ENCODE measurements at places on chromosomes 6 and 20.

DNA sequence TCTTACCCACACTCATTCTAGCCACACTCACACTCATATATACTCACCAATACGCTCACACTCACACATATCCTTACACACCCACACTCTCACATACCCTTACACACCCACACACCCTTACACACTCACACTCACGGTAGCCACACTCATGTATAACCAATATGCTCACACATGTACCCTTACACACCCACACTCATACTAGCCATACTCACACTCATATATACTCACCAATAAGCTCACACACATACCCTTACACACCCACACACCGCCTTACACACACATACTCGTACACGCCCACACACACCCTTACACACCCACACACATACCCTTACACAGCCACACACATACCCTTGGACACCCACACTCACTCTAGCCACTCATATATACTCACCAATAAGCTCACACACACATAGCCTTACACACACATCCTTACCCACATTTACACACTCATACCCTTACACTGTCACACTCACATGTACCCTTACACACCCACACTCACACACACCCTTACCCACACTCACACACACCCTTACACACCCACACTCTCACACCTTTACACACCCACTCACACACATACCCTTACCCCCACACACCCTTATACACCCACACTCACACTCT, 192.5 kb upstream of the SNX9 start:
- DNase-seq = no peak

GRCh38 chr6:53825532-53826321, 30.9 kb downstream of the LRRC1 start:
- no peak for DNase-seq

GRCh38 chr6:129188795-129189194, 305.9 kb downstream of the LAMA2 start:
- no peak for DNase-seq

DNA sequence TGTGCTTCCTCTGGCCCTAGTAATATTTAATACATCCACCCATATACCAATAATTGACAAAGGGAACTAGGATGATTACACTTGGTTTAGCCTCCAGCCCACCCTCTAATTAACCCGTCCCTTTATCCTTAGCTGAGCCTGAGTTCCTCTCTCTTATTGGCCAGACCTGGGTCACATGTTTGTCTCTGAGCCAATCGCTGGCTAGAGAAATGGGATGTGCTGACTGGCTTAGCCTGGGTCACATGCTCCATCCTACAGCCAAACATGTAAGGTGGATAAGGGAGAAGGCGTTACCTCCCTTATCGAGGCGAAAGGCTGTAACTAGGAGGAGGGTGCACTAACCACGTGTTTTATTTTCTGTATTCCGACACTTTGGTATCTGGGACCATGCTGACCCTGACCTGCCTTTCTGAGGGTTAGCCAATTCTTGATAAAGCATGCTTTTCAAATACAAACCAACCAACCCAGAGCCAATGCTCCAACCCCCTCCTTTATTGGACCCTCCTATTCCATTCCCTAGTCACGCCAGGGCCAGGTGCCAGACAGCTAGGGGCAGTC, 262.7 kb downstream of the PREX1 start:
- no peak for DNase-seq

- DNase-seq = no peak
Observed at GRCh38 chr6:109383438-109383940, 1.2 kb upstream of the CD164 start.

- DNase-seq = no peak
Observed at GRCh38 chr6:167796192-167796981, 30.3 kb upstream of the AFDN start.

DNA sequence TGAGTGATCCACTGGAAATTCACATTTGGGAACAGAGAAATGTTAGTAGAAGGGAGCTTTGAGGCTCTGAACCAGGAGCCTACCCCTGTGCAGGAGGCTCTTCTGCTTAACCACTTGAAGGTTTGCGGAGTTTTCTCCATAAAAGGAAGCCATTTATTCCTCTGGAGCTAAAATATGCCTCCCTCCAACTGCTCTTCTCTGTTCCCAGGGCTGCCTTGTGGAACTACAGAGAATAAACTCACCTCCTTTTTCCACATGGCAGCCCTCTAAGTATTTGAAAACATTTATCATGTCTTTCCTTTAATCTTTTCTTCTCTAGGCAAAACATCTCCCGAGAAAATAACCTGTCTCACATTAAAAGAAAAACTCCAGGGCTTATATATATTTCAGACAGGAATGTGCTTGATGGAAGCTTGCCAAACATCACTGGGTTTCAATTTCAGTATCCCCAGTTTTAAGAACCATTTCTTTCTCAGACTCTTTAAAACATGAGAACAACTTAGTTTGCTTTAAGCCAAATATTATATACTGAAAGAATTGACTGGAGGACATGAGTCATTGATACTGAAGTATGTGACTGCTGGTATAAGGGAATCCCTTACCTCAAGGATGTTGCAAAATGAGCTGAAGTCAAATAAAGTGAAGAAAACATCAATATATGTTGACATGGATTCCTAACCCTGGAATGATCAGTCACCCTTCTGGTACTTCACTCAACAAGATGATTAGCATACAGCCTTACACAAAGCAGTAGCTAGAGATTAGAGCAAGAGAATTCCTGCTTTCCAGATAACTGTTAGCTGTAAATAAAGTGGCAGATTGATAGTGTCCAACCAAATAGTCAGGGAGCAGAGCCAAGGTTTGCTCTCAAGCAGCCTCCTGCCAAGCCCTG, 74.0 kb downstream of the ZBTB2 start:
- no peak for DNase-seq

GRCh38 chr6:108587258-108588059, 26.7 kb downstream of the FOXO3 start:
- DNase-seq = no peak

GRCh38 chr20:1959156-1959555, 34.7 kb downstream of the PDYN start:
- no peak for DNase-seq

DNA sequence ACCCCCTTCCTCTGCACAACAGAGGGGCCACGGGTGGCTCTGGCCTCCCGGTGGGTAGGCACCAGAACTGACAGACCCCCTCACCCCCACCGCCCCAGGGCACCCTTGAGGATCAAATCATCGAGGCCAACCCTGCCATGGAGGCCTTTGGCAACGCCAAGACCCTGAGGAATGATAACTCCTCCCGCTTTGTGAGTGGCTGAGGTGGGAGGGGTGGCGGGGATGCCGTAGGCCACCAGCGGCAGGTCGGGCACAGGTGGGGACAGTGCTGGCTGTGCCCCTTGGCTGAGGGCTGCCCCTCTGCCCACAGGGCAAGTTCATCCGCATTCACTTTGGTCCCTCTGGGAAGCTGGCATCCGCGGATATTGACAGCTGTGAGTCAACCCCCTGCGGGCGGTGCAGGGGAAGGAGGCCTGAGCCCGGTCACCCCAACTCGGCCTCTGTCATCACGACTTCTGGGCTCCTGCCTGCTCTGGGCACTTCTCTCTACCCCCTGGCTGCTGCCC, 29.1 kb downstream of the MYH7B start:
- DNase-seq = no peak

GRCh38 chr6:166005401-166005943, 162.2 kb downstream of the TBXT start:
- no peak for DNase-seq

DNA sequence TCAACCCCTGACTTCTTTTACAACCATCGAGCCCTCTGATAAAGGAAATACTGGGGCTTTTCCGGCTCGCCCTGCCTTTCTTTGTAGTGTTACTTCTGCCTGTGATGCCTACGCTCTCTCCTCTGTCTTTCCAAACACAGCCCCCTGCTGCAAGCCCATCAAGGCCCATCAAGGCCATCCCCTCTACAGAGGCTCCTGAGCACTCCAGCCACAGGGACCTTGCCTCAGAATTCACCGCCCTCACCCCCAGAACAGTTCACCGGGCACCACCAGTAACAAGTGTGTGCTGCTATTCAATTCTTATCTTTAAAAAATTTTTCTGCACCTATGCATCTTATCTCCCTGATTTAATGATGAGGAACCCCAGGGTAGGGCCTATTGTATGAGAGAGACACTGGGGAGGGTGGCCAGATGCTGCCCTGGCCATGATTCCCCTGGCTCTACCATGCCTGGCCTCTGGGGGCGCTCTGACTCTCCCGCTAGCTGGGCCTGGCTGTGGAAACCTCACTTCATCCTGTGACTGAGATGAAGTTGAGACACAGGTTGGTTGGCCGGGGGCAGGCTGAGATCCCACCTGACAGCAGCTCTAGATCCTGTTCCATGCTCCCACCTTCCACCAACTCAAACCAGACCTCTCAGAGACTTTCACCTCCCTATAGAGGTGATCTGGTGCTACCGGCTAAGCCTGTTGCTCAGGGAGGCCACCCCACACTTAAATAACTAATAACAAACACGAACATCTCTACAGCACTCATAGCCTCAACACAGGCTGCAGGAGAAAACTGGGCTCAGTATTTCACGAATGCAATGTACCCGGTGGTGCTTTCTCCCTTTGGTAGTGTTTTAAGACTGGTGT, 19.2 kb upstream of the GLP1R start:
- peak; percentile 52 for DNase-seq

DNA sequence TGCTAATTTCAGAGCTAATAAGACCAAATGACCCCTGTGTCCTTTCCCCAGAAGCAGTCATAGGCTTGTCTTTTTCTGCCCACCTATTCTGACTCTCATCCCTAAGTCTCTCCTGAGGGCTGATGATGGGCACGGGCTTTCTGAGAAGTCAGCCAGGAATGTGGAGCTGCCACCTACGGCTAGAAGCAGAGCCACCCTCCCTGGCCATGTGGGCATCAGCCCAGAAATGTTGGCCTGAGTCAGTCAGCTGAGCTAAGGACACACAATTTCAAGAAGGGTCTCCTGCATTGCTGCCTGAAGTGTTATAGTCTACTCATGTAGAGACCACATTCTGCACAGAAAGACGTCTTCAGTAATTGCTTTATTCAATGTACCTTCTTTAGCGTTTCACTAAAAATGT, 17.1 kb downstream of the MYLIP start:
- DNase-seq = no peak

DNA sequence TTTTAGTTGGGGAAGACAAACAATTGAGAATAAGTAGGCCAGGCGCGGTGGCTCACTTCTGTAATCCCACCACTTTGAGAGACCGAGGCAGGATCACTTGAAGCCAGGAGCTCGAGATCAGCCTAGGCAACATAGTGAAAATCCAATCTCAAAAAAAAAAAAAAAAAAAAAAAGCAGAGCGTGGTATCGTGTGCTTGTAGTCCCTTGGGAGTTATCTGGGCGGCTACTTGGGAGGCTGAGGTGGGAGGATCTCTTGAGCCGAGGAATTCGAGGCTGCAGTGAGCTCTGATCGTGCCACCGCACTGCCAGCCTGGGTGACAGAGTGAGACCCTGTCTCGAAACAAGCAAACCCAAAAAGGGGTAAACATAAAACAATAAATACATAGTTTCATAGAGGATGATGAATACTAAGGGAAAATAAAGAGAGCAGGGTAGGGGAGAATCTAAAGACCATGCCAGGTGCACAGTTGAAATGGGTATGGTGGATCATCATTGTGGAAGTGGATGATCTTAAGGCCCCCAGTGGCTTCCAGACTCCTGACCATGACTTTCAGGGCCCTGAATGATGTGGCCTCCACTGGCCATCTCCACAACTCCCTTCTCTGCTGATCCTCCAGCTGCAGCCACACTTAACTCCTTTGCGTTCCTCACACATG, 947 bp downstream of the POFUT1 start:
- DNase-seq = no peak

DNA sequence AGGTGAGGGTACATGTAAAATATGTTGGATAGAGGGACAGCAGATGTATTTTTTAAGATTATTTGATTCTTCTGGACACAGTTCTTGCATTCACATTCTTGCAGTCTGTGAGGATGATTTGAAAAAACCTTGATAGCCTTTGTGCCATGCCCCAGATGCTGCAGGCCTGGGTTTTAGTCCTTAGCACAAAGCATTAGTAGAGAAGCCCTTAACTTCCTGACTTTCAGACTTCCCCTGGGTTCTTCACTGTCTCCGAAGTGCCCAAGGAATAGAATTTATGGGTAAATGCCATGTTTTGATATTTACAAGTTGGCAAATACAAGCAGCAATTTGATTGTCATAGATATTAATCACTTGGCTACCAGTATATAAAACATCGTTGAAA, 67.6 kb upstream of the SUPT3H start:
- DNase-seq = no peak

- no peak for DNase-seq
Observed at GRCh38 chr6:167919349-167919748, 78.1 kb upstream of the KIF25 start.

- DNase-seq = no peak
Observed at GRCh38 chr6:139640448-139640847, 266.0 kb upstream of the CITED2 start.

DNA sequence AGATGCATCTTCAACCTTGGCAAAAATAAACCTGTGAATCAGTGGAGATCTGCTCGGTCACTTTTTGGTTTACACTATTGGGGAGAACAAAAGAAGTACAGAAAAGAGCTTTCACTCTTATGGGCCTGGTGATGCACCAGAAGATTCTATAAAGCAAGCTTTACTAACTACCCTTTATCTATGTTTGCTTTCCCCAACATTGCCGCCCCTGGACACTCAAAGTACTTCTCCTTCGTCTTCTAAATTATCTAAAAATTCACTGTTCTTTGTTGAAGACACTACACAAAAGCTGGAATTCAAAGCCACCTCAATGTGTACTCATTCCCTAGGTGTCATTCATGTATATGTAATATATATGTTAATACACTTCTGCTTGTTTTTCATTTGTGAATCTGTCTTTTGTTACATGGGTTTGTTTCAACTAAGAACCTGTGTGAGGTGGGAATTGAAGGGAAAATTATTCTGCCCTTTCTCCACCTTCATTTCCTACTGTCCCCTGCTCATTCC, 97.9 kb upstream of the BTN3A2 start:
- no peak for DNase-seq

- no peak for DNase-seq
Observed at GRCh38 chr6:85134172-85134571, 315.7 kb upstream of the NT5E start.

DNA sequence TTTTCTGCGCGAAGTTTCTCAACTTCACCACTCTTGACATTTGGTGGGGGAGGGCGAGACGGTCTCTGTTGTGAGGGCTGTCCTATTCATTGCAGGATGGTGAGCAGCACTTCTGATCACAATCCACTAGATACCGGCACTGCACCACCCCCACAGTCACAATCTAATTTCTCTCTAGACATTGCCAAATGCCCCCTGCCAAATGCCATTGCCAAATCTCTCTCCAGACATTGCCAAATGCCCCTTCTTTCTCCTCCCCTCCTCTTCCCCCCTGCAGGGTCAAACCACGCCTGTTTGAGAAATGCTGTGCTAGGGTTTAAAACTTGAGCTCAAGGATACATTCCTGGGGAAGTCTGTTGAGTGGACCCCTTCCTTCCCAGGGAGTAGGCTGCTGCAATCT, 603.5 kb upstream of the CDH4 start:
- no peak for DNase-seq

DNA sequence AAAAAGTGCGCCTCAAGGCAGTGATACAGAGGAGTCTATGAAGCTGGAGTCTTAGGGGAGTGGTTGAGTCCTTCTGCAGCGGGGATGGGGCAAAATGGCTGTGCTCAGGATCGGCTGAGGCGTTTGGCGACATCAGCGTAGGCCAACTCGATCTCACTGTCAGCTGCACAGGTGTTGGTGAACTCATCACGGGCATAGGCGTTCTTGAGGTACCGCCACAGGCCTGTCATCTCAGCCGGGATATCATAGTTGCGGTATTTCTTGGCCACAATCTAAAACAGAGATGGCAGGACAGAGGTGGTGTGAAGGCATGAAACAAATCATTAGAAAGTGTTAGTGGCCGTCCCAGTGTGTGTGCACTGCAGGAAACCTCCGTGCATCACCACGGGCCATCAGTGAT, 112.7 kb downstream of the CLIC5 start:
- no peak for DNase-seq

- no peak for DNase-seq
Observed at GRCh38 chr6:84428300-84428907, 201.0 kb upstream of the CEP162 start.

All from stimulated activated CD8-positive, alpha-beta memory T cell treated with anti-CD3 and anti-CD28 coated beads, Interleukin-2, amount 100 ng/mL, for 48 hours (primary cell).